NCI-H2081 treated with DMSO at 0.1 percent for 48 hours (cell line): ENCODE measurements at places on chromosomes 6 and 20.

DNA sequence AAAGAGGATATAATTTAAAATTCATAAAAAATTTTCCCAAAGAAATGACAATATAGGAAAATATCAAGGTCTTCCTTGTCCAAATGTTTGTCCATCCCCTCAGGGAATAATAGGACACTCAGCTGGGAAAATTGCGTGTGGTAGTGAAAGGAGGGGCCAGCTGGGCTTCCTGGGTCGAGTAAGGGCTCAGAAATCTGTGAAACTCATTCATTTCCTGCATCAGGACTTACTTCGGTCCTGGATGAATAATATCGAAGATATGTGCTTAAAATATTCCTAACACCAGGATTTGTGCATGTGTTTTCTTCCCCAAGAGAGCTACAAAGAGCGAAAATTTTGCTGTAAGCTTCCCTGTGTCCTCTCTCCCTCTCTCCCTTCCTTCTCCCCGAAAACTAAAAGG is 118.2 kb upstream of the GJE1 start:
- no peak for DNase-seq

DNA sequence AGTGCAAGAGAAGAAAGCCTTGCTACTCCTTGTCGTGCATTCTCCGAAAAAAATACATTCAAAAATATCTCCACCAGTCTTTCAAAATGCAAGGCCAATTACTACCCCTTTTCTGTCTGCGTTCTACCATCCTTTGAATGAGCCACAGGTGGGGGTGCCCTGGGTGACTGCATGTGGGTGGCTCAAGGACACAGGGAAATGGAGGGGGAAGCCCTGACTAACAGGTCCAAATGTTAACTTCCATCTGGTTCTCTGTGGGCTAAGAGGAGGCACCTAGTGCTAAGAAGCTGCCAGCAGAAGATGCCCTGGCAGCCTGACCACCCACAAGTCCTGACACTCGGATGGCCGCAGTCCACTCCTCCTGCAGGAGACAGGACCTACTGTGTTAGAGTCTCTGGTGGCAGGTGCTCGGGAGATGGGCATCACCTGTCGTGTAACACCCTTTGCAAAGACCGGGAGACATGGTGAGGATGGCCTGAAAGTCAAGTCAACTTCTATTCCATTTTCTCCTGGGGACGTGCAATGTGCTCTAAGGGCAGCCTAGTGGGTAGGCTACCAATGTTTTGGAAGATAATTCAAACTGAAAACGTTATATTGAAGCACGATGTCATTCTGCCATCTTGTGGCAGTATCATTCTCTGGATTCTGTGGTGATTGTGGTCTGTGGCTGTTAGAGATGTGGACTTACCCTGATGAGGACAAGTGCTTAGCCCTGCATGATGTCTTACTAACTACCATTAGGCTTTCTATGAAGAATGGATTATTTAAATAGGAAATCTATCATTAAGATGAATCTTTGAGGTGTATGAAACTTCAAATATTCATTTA is 27.4 kb upstream of the IGF2R start:
- DNase-seq, result no peak

DNA sequence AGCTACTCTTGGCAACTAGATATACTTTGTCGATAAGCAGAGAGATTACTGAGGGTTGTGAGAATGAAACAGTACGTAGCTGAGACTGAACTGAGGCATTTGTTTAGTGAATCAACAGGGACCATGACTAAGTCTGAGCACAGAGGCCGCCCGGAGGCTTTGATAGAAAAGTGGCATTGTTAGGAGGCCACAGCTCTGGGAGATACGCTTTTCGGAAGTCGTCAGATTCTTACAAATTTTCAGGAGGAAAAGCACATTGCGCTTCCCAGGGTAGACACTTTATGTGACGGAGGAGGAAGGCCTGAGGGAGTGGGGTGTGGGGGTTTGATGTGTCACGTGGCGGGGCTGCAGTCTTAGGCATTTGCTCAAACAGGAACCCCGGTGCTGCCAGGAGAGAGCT is 69.4 kb downstream of the PSMG4 start:
- DNase-seq, result no peak

- no peak for DNase-seq
Observed at GRCh38 chr20:63223121-63223825, 7.3 kb upstream of the YTHDF1 start.

DNA sequence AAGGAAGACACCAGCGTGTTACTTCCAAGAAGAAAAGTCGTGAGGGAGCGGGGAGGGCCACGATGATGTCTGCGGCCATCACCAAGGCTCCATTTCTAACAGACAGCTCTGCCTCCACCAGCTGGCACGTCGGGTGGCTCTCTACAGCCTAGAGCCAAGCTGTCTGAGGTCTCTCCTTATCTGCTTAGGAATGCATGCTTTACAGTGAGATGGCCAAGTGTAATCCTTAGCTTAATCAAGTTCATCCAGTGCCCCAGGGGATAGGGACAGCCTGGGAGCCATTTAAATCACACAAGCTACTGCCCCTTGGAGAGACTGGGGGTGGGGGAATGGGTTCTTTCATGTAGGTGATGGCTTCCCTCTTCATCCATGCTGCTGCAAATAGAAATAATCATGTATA is 213.8 kb upstream of the CST7 start:
- DNase-seq, result no peak

- DNase-seq, result no peak
Observed at GRCh38 chr20:46347841-46348803, 39.8 kb upstream of the CDH22 start.

DNA sequence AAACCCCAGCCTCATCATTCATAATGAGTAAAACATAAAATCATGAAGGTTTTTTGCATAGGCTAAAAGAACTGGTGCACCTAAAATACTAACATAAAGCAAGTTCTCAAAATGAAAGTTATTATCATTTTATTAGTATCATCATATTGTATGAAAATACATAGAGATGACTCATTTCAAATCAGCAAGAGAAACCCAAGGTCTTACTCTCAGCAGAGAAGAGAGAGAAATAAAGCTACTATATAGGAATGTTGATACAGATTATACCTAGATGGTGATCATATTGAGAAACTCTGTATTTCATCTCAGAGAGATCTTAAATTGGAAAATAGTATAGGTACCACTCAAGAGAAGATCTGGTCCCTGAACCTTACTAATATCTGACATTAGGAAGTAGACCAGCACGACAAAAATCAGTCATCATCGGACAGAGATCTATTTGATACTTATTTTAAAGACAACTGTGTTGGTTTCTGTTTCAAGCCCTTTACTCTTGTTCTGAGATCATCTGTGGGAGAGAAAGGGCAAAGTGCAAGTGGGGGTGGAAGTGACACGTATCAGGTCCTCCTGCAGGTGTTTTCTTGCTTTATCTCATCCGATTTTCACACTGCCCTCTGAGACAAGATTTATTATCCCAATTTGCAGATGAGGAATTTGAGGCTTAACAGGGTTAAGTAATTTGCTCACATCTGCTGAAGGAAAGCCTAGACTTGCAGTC is 532.3 kb downstream of the MAFB start:
- DNase-seq, result no peak

DNA sequence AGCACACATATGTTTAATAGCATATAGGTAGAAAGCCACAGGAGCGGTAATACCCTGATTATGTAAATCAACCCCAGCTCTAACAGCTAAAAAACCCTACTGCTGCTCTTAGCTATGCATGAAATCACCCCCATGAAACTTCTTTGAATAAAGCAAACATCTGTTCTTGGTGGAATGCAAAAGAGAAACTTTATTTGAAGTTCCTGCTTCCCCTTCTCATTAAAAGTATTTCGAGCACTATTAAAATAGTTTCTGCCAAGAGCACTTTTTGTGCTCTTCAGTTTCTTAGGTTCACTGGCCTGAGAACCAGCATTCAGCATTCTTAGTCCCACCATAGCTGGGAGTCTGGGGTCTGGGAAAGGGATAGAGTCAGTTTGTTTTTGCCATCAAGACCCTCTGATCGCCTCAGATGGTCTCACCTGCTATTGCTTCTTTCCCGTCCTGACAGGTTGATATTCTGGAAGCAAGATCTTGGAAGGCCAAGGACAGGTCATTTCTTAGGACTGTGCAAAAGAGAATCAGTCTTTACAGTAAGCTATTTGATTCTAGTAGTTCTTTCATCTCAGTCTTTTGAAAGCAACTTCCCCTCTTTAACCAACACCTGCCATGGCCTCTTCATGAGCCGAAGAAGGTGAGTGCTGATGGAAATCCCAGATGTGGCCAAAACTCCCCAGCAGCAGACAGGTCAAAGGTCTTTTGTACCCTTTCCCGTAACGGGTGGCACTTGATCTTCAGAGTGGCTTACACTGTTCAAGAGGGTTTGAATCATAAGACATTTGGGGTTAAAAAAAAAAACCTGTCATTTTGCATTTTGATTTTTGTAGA is 76.5 kb upstream of the TMEM170B start:
- DNase-seq, result no peak

DNA sequence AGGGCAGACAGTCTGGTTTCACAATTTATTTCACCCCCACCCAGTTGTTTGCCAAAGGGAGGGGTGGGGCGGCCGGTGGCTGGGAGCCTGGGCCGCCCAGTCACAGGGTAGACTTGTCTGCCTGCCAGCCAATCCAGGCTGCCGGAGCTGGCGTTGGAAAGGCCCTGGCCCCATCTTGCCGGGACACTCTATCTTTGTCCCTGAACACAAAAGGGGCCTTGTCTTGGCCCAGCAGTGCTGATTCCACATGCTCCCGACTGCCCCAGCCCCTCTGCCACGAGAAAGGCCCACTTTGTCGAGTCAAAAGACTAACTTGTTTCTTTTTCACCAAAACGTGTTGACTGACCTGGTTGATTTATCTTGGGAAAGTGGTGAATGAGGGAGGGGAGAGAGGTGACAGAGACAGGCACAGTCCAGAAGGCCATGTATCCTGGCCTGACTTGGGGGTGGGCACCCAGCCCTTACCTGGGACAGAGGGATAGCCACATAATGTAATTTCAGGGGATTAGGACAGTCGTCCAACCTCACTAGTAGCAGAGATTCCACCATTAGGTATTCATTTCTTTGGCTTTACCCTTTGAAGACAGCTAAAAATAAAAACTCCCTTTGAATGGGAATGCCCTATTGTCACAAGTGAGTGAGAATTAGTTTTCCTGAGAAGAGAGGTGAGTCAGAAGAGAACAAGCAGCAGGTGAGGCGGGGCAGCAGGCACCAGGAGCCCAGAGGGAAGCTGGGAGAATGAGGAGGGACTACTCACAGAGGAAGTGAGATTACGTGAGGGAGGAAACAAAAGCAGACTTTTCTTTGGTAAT is 67.0 kb upstream of the SIRPA start:
- no peak for DNase-seq

GRCh38 chr6:168590406-168590805 is 149.4 kb downstream of the SMOC2 start:
- no peak for DNase-seq

DNA sequence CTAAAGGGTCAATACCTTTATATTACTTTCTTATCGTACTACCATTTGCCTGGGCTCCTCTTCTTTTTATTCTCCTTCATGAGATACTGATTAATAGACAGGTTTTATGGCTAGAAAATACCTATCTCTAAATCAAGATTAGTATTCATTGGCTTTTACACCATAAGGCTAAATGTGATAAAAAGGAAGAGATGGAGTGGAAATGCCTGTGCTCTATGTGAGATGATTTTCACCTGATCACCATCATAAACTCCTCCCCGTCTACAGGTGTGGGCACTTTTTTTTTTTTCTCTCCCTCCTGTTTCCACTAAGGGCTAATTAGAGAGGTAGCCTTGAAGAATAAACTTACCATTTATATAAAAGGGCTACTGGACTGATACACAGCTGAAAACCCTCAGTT is at the start of gene GLYATL3:
TSS of gene GLYATL3 (plus strand) at position 301 of the 400 bp plus-strand sequence. CDS start 12,068 bp downstream, outside the sequence.
- no peak for DNase-seq

DNA sequence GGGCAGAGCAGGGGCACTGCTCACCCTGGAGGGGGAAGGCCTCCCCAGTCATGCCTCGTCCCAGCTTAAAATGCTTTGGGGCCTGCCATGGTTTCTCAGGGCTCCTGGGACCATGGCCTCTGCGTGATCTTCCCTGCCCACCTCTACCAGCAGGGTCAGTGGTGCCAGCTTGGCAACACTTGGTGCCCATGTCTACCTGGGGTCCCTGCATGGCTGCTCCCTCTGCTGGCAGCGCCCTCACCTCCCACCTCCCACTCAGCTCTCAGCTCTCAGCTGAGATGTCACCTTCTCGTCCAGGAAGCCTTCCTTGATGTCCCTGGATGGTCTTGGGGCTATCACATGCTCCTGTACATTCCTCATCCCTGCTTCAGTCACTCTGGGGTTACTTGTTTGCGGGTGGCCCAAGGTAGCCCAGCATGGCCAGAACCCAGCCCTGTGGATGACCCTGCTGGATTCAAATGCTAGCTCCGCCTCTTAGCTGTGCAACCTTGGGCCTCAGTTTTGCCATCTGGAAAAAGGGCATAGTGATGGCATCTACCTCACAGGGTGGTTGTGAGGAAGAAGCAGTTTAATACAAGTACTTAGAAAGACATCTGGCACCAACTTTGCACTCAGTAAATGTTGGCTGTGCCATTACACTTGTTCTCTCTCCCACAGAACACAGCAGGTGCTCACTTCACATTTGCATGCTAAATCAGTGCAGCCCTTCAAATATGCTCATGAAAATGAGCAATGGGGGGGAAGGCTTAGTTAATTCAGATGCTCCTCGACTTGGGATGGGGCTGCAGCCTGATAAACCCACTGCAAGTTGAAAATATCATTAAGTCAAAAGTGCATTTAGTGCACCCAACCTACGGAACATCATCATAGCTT is 53.5 kb upstream of the PTPN1 start:
- DNase-seq, result no peak

- DNase-seq, result no peak
Observed at GRCh38 chr6:44851176-44851575, 463.7 kb downstream of the CDC5L start.

GRCh38 chr20:16205507-16205906 is 367.7 kb downstream of the KIF16B start:
- DNase-seq, result no peak

DNA sequence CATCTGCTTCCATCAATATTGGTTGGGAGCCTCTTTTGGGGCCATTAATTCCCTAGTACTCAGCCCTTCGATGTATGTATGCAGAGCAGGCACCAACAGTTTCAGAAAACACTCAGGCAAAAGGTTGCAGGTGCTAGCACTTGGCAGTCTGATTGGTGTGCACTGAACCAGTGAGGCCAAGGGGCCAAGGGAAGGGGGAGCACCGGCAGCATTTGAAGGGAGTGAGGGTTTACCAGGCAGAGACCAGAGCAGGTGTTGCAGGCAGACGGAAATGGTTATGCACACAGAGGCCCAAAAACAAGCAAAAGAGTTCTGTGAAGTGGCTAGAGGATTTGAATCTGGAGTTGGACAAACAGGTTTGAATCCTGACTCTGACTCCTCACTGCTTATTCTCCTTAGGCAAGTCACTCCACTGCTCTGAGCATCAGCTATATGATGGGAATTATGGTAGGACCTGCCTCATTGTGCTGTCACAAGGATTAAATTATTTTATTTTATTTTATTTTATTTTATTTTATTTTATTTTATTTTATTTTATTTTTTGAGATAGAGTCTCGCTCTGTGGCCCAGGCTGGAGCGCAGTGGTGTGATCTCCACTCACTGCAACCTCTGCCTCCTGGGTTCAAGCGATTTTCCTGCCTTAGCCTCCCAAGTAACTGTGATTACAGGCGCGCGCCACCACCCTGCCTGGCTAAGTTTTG is 58.1 kb upstream of the SHLD1 start:
- peak; percentile 43 for DNase-seq
